ENCODE measurements at places on chromosomes 2 and 18.

DNA sequence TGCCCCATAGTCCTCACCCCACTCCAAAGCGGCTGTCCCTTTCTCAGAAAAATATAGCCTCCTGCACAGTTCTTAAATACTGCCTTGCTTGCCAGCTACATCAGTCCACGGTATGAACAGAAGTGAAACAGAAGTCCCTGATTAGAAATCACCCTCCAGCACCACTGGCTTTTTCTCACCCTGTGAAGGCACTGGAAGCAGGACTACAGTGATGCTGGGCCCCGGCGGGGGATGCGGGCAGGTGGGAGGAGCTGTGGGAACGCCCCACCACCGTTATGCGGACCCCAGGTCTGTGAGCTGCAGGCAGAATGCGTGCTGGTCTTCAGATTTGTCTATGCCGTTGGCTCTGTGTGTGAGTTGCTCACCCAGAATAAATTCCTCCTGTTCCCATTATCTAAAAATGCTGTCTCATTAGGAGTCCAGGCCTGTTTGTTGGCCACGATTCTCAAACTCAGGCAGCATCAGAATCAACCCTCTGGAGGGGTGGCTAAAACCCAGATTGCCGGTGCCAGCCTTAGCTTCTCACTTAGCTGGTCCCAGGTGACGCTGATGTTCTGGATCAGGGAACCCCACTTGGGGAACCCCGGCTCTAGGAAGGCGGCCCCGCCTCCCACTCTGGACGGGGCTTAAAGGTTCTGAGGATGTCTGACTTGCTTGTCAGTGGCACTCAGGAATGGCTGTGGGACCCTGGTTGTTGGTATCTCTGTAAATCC is 224.8 kb upstream of the PXDN start:
- no peak for DNase-seq

DNA sequence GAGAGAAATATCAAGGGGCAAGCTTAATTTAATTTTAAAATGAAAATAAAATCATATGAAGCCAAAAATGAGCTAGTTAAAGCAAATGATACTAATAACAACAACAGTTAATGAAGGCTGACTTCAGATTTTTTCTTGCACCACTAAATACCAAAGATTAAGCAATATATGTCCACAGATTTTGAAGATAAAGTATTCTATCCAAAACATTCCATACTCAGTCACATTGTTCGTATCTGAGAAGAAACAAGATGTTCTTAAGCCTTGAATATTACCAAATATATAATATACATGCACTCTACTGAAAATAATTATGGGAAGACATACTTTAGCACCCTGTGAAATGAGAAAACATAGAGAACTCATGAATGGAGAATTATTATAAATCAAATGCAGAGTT is 593.3 kb upstream of the SYT4 start:
- no peak for DNase-seq

GRCh38 chr18:3061581-3062312 is 48.8 kb upstream of the LPIN2 start:
- no peak for DNase-seq

GRCh38 chr18:6414723-6415417 is at the start of gene L3MBTL4:
L3MBTL4 (minus strand) TSS chr18:6414911; CDS start chr18:6311625, 103,286 bp downstream.
- DNase-seq, result no peak

DNA sequence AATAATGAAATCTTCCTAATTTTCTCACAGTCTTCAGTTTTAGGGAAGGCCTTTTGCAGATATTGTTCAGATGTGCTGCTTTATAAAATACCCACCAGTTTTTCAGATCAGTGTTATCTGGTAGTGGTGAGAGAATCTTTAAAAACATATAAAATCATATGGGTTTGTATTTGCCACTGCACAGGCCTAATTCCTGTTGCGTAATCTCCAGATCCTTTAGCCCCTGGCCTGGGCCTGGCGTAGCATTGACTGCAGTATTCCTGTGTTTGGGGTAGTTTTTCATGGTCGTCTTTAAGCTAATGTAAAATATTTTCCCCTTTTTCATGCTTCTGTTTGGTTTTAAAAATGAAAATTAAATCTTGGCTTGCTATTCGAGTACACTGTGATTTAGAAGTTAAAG is 43.2 kb downstream of the TSHZ1 start:
- no peak for DNase-seq

GRCh38 chr2:150101947-150102346 is 385.5 kb downstream of the RND3 start:
- DNase-seq, result no peak

GRCh38 chr18:3485153-3486149 is 35.5 kb downstream of the TGIF1 start:
- no peak for DNase-seq

DNA sequence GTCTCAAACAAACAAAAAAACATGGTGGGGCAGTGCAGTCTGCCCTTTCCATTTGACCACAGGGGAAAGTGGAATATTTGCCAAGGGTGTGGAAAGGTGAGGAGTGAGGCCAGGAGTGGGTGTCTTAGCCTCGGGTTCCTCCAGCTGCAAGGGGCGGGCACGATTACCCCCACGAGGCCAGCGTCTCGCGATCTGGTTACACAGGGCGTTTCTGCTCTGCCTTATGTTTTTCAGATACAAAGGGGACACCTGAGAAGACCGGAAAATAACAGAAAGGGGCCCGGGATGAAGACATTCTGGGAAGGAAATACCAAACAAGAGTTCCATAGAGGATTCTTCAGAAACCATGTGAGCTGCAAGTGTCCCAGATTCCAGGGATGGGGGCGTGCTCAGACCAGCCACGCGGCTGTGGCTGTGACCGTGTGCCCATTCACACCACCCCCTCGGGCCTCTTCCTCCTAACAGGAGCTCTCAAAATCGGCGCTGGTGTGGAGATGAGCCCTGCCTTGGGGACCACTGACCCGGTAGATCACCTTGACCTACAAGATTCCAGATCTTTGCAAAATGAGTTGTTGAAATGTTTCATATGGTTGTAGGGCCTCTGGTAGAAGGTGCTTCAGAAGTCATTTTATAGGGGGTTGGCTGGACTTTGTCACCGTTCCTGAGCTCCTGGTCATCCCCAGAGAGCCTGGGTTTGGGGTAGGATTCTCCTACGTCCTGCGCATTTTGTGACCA is 34.2 kb downstream of the FAM178B start:
- DNase-seq, result no peak

DNA sequence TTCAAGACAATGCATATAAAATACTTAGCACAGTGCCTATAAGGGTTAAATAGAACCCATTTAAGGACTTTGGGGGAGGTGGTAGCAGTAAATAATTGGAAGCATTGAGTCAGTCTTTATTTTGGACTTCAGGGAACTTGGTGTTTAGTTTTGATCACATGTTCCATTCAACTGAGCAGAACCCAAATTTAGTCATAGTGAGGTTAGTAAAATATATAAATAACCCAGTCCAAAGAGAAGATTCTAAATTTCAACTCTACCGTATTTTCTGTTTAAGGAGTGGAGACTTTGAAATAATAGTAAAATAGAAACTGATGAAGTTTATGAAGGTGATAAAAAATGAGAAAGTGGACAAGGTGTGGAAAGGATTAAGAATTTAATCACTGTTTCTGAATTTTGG is 19.7 kb downstream of the TWSG1 start:
- DNase-seq, result no peak

DNA sequence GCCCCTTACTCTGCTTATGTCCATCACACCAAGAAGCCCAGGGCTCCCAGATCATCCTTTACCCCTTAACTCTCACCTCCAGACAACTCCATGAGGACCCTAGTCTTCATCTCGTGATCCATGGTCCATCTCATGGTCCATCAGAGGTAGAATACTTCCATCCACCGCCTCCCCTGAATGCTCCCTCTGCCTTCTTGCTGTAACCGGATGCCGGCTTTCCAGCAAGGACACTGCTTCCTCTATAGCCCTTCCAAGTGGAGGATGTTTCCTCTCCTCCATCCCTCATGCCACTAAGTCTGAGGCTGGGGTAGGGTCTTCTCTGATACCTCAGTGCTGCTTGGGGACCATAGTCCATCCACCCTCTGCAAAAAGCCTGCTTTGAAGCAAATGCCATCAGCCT is 118.6 kb upstream of the SIX2 start:
- no peak for DNase-seq

DNA sequence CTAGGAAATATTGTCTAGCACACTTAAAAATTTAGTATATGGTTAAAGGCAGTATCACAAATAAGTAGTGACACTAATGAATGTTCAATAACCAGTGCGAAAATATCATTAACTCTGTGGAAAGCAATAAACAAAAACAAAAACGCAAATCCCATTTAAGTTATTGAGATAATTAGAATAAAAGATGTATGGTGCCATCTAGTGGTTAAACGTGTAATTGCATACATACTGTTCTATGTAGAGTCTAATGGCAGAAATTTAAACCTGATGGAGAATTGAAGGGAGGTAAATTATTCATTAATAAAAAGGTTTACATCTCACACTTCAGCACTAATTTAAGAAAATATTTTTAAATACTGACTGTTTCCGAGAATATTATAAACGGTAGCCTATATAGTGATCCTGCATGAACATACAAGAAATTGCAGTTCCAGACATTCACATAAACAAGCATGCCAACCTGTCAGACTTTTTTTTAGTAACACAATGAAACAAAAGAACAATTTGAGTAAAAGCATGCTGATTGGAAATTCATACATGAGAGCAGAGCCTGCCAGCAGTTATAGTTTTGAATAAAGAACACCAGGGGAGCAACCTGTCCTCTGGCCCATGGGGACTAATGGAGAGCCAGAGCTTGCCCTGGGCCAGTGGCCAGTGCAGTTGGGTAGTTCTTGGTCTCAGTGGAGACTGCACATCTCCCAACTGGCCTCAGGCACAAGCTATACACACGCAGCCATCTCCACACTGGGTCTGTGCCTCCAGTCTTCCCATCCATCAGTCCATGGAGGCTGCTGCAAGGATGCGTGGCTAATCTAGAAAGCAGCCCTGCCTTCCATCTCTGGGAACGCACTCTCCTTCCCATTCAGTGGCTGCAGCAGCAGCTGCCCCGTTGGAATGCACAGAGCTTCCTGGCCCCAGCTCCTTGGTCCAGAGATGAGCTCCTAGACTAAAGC is 28.0 kb downstream of the GCG start:
- peak; percentile 33 for DNase-seq

GRCh38 chr2:225438248-225438647 is 38.7 kb downstream of the NYAP2 start:
- DNase-seq, result no peak

DNA sequence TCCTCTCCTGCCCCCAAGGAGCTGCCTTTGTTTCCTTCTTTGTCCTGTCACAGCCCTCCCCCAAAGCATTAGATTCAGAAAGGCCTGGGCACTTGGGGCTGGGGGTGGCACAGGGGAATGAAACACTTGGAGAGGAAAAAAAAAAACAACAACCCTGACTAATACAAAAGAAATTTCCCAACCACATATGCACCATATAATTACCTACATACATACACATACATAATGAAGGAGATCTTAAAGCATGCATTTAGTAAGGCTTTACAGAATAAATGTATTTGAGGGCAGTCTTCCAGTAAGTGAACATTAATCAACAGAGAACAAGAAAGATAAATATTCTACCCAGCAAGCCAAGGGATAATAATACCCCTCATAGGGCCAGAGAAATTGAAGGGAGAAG is 70.0 kb upstream of the PPP1CB start:
- DNase-seq, result no peak

- DNase-seq, result no peak
These were observed 216.1 kb downstream of the KCNJ3 start for GRCh38 chr2:154914561-154914960.

DNA sequence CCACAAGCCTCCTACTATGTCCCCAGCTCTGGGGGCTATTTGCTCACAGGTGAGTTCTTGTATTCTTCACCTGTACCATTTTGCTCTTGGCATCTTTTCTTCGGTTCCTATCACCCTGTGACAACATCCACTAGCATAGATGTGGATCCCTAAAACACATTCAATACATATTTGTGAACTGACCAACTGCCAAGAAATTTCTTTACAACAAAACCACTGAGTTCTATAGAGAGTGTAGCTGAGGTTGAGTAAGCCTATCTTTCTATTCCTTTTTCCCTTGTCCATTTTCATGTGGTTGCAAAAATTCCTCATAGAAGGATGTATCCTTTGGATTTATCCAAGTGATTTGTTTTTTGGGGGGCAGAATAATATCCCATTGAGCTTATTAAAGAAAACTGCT is 192.7 kb upstream of the ITGA4 start:
- no peak for DNase-seq

DNA sequence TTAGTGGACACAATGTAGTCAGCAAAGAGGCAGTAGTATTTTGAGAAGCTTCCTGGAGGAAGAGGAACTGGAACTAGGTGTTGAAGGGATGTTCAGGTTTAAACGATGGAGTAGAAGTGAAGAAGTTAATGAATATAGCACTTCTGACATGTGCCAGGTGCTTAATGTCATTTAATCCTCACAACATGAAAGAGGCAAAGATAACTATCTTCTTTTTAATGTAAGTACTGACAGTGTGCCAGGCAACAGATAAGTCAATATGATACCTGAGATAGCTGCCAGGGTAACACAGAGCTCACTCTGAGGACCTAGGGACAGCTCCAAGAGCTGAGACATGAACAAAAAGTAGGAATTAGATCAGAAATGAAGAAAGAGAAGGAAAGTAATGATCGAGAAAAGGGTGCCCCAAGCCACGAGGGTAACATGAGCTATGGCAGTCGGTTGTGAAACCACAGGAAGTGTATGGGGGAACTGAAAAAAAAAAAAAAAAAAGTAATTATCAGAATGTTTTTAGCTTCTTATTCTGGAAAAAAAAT is 140.7 kb downstream of the RNF144A start:
- DNase-seq, result no peak

DNA sequence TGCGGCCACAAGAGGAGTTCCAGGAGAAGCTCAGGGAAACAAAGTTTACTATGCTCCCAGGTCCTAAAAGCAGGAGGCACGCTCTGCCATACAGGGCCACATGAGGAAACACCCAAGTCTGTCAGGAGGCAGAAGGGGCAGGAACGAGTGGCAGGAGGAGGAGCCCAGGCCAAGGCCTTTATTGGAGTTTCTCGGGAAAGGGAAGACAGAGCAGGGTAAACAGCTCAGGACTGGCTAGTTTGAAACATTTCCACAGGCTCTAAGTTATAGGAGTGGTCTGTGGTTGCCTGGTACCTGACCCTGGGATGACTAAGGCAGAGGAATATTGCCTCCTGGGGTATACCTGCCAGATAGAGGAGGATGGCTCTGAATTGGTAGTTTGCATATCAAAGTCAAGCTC is 3.7 kb upstream of the ZNF638 start:
- no peak for DNase-seq

DNA sequence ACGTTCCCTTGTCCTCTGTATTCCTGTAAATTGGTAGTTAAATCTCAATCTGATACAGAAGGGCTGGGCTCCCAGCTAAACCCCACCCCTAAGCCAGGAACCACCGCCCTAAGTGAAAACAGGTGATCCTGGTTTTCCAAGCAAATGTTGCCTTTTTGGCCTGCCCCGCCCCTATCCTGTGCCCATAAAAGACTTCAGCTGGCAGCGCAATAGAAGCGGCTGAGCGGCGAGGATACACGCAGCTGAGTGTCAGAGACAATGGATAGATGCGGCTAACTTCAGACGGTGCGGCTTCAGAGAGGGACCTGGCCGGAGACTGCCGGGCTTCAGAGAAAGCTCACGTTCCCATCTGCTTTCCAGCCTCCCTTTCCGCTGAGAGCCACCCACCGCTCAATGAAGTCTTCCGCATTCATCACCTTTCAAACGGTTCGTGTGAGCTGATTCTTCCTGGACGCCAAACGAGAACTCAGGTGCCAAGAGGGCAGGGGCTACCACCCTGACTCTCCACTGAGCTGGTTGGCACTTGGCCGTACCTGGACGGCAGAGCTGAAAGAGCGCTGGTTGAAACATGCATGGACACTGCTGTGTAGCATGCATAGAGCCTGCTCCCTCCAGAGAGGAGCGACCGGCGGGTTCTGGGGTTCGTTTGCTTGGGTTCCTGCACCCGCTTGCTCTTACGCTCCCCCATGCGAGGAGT is 49.5 kb upstream of the POLE4 start:
- DNase-seq, result no peak

Measured in GM12864 (cell line).